ENCODE measurements at places on chromosomes 12 and 14.

- no peak for DNase-seq
Measured at GRCh38 chr14:90444077-90444696, 47.4 kb downstream of the CALM1 start.

GRCh38 chr14:71231521-71232393, 324.5 kb downstream of the PCNX1 start:
- DNase-seq = no peak

GRCh38 chr12:49894751-49895148, 8.9 kb downstream of the FAIM2 start:
- DNase-seq = no peak

GRCh38 chr12:51391283-51392123, at the start of gene GALNT6:
TSS of gene GALNT6 (minus strand) at chr12:51391406. CDS start at chr12:51379781, 11,625 bp downstream.
- peak; percentile 63 for DNase-seq

GRCh38 chr12:73612551-73612950, 925.1 kb upstream of the ATXN7L3B start:
- no peak for DNase-seq

All from stimulated activated CD4-positive, alpha-beta T cell treated with anti-CD3 and anti-CD28 coated beads, TNF-alpha, amount 100 ng/mL, for 1 hour (primary cell).